Muscle of arm (tissue), 14 donors: ENCODE measurements at places on chromosomes 3 and 15.

GRCh38 chr15:99202176-99202552 is 47.2 kb downstream of the TTC23 start:
- peak; percentile 14 for DNase-seq

- no peak for DNase-seq
Observed at GRCh38 chr3:133452641-133453319, 52.9 kb downstream of the BFSP2 start.

DNA sequence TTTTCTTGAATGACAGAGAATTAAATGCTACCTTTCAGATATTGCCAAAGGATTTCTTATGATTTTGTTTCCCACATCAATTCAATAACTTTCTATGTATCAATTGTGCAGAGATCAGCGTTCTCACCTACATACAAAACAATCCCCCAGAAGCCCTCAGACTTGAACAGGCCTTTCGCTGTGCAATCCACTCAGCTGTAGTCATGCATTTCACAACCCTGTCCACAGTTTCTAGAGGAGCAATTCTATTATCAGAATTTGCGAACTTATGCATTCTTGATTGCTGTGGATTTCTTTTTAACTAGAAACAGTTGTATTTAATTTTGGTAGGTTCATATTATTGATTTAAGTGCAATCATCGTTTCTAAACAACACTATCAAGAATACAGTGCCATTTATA is 13.7 kb upstream of the ALCAM start:
- no peak for DNase-seq

DNA sequence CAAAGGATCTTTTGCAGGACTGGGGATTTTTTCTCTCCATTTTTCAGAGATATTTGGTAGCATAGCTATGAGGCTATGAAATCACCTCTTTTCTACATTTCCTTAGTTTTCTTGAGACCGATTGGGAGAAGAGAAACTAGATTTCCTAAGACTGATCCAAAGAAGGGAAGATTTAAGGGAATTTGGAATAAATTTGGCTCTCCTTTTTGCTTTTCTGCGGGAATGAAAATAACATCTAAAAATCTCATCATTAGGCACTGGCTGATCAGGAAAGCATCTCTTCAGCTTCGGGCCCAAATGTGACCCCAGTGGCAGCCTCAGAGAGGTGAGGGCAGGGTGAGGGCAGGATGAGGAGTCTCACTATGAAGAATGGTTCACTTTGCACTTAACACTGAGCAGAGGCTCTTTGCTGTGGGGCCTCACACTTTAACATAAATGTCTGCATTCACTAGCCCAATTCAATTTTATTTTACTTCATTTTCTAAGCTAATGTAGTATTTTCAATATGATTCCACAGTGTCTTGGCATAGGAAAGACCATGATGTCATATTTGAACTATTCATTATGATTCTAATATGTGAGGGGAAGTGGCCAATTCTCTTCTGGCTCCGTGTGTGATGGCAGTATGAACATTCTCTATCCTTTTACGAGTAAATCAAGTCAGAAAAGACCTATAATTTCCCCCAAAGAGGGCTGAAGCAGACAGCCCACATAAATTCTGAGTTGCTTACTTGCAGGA is 193.2 kb downstream of the MEX3B start:
- DNase-seq = peak; percentile 86

DNA sequence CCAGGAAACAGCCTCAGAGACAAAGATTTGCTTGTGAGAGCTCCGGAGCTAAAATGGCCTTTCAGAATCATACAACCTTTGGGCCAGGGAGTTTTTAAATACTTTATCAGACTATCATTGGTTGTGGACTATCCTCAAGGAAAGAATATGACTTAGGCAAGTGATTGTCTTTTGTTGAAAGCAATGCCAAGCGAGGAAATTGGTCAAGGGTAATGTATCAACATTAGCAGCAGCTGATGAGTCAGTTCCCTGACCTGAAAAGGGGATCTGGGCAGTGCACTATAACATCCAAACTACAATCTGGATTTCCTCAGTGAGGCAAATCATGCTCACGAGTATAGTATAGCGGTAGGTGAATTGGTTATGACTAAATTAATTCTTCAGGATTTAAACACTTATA is 303.6 kb downstream of the LSAMP start:
- no peak for DNase-seq

DNA sequence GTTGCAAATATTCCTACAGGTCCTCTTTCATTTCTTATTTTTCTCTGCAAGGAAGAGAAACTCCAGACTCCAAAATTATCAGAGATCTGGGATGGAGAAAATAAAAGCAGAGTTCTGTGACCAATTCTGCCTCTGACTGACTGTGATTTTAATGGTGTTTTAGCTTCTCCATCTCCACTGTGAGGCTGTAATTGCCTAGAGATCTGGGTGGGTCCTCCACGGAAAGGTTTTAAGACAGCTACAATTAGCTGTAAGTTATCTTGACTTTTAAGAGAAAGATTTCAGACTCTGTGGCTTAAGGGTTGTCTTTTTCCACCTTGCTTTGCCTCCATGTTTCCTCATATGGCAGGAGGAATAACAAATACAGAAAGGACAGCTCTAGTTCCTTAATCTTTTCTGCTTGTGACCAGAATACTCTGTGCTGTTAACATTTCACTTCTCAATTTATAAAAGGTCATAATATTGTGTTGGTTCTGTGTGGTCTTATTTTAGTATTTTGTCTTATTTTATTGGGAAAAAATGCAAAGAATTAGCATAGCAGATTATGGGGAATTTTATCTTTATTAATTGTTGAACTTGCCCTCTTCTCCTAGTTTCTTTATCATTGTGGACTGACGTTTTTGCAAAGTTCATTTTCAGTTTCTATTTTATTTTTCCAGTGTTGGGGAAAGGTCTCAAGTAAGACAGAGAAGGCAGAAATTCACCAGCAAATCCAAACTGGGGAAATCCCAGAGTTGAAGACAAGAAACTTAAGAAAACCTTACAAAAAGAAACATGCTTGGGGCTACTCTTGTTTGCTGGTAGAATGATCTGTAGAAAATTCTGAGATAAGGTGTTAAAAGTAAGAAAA is 157.9 kb downstream of the RAP2B start:
- no peak for DNase-seq

- DNase-seq = peak; percentile 80
Observed at GRCh38 chr3:74273091-74273490, 341.4 kb downstream of the CNTN3 start.

DNA sequence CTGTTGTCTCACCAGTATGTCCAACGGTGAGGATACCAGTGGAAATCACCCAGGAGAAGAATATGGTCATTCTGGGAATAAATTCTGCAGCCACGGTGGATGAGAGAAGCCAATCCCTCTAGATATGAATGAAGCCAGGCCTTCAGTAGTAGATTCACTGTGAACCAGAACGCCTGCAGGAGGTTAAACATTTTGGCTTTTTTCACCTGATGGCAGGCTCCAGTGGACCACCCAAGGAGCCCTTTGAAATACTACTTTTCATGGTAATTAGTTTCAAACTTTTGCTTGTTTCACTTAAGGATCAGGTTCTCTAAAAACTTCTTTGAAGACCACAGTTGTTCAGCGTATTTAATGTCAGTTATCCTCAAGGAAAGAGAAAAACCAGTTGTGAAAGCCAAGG is 353.4 kb downstream of the RORA start:
- no peak for DNase-seq

DNA sequence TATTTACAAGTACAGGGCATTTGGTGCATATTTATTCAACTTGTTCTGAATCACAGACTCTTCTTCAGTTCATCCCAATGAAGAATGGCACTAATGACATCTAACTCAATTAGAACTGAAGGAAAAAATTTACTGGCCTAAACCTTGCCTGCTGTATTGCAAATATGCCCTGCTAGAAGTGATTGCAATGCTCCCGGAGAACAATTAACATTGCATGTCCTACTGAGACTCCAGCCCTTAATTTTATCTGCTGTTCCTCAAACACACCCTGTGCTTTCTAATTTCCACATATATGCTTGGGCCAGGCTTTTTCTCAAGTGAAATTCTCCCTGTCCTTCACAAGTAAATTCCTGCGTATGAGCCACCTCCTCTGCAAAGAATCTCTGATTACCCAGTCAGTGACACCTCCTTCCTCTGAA is 8.3 kb downstream of the ACKR4 start:
- no peak for DNase-seq
